ENCODE measurements at places on chromosomes 11 and 22. TPM values are rescaled to one million over a fixed set of nuclear protein-coding genes. Genes with fewer than 3 reads are reported as not detected.

The TRAPPC4 gene
- total RNA-seq = 44.4 TPM

The KCNE3 gene
- total RNA-seq = 5.9 TPM

The SLCO2B1 gene
- 25.7 TPM for total RNA-seq

The CD3D gene
- 1.5 TPM for total RNA-seq

The TMEM135 gene
- total RNA-seq = 9.6 TPM

The KBTBD3 gene
- 6.8 TPM for total RNA-seq

The APOL1 gene
- total RNA-seq = 10.0 TPM

The OR2AT4 gene
- total RNA-seq = not detected

The SART1 gene
- total RNA-seq = 96.1 TPM

The TRIM49 gene
- not detected for total RNA-seq

Data from gastroesophageal sphincter (tissue), 4 donors.